ENCODE measurements at places on chromosomes 7 and 10.

- no peak for DNase-seq
These were observed 5.1 kb downstream of the RASGEF1A start for GRCh38 chr10:43261578-43262396.

- no peak for DNase-seq
These were observed 197.9 kb downstream of the PLXDC2 start for GRCh38 chr10:20013991-20014750.

GRCh38 chr10:113541549-113541927 lies 11.3 kb upstream of the HABP2 start:
- no peak for DNase-seq

GRCh38 chr10:123771877-123772644 lies 105.9 kb downstream of the GPR26 start:
- DNase-seq = no peak

DNA sequence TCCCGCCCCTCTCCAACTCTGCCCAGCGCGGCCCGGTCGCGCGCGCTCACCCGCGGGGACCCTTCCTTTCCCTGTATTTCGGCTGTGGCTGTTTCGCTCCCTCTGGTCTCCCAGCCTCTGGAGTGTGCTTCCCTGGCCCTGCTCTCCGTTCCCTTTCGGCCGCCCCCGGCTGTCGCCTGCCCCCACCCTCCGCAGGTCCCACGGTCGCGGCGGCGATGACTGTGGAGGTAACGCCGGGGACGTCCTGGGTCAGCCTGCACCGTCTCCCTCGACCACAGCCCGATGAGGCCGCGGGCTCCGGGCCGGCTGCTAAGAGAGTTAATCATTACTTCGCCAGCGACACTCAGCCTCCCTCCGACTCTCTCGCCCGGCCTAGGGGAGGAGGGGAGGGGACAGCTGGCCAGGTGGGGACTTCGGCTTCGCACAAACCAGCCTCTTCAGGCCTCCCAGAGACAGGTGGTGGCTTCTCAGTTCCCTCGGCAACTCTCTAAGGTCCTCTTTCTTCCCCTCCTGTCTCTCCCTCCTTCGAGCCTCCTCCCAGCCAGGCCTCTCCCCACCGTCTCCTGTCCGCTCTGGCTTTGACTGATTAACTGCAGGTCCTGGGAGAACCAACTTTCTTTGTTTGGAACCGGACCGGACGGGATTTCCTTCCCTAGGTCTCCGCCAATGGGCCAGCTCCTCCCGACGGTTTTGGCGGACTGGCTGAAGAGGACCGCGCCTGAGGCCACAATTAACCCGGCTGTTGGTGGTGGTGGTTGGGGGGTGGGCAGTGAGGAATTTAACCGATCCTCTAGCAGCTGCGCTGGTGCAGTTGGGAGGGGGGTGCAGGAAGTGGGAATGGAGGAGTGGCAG lies 5.6 kb upstream of the PAX2 start:
- DNase-seq = no peak

DNA sequence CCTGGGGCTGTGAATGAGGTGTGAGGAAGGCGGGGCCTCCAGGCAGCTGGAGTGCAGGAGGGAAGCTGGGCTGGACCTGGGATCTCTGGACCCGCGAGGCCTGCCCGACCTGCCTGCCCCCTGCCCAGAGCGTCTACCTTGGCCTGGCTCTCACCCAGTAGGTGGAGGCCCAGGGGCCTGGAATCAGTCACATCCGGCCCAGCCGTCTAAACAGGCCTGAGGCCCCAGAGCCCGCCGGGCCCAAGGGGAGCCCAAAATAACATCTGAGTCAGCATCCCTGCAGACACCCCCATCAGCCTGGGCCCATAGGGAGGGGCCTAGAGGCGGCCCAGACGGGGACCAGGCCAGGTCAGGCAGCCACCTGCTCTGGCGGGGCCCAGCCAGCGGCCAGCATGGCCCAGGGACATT lies 15.1 kb upstream of the ELN start:
- DNase-seq = no peak

- DNase-seq = no peak
These were observed 258.5 kb upstream of the AOAH start for GRCh38 chr7:36982766-36983165.
